ENCODE measurements at places on chromosomes 13 and 19.

DNA sequence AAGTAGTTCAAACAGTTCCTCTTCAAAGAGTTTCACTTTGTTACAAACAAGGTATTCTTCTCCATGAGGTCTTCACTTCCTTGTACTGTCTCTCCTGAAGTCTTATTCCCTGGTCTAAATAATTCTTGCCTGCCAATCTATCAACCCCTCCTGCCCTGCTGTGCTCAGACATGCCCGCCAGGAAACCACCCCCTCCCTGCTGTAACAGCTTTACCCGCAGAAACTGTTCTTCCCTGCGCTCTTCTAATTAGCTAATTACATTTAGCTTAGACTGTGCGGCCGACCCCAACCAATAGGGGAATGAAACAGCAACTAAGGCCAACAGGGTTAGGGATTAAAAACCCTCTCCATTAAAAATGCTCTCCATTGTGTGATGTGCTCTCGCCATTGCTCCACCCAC, 46.7 kb downstream of the ZNF846 start:
- peak; percentile 12 for DNase-seq

- DNase-seq: no peak
Measured at GRCh38 chr13:112700291-112701060, 10.6 kb downstream of the ATP11A start.

DNA sequence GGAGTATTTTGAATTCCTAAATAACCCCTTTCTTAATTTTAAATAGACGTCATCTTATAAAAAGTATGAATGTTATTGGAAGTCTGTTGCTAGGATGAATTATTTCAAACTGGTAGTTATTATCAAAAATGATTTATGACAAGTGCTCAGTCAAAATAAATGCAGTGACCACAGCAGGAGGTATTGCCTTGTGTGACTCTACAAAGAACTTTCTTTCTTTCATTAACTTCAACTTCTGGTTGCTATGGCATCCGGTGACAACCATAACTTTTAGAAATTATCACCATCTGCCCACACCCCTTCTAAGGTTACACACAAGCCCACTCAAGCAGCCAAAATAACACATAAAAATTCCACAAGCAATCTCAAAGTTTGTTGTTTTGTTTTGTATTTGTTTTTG, 189.9 kb downstream of the DACH1 start:
- DNase-seq: no peak

DNA sequence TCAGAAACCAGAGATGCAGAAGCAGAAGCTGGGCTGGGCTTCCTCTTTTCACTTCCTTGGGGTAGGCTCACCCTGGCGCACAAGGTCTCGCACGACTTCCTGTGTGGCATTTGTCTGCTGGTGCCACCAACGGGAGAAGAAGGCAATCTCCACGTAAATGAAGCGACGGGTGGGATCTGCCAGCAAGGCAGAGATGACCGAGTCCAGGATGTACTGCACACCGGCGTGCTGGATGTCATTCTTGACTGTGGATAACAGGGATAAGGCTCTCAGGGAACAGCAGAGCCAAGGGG, 1.3 kb downstream of the MAN2B1 start:
- DNase-seq: peak; percentile 93

DNA sequence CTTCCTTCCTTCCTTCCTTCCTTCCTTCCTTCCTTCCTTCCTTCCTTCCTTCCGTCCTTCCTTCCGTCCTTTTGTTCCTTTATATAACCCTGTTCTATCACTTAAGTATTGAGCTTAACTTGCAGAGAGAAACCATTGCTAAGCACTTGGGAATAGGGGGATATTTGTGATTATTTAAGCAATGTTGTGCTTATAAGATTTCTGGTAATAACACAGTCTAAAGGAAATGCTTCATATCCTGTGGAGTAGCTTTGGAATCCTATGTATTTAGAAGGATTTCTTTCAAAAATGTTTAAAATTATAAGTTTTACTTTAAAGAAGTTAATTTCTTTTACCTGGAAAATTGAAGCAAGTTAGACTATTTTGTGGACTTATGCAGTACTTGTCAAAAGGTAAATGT, 209.8 kb downstream of the PCCA start:
- DNase-seq: no peak

GRCh38 chr19:7294558-7295212, 471 bp upstream of the INSR start:
- peak; percentile 54 for DNase-seq

Data from CD14-positive monocyte (primary cell).